ENCODE measurements at places on chromosomes 4 and X.

- DNase-seq: no peak
Observed at GRCh38 chr4:152651473-152652060, 28.2 kb downstream of the TMEM154 start.

DNA sequence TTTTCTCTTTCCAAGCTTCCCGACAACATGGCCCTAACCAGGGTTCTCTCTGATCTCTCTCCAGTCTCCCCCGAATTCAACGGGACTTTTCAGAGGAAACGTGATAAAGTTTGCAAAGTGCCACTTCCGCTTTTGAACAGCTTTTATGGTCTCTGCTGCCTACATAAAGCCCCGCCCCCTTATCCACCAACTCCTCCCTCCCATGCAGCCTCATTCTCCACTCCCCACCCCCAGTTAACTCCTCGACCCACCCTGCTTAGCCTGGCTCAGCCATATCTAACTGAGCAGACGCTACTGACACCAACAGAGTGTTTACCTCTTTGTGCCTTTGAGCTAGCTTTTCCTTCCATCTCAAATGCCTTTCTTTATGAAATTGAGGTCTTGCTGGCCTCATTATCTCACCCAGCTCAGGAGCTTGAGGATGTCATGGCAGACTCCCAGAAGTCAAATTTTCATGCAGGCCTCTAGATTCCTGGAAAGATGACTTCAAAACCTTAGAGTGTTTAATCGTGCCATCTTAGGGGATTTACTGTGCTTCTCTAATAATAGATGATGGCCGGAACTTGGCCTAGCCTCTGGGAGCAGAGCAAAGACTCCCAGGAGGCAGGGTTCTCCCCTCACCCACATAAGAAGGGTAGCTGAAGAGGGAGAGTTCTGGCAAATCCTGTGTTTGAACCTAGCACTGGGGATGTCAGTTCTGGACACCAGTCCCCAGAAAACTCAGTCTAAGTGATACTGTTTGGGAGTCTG lies 606.0 kb downstream of the BCOR start:
- no peak for DNase-seq

- DNase-seq: no peak
Observed at GRCh38 chrX:54116391-54116790, 66.7 kb downstream of the FAM120C start.

GRCh38 chr4:7060346-7061150 lies 7.3 kb downstream of the GRPEL1 start:
- DNase-seq: no peak

DNA sequence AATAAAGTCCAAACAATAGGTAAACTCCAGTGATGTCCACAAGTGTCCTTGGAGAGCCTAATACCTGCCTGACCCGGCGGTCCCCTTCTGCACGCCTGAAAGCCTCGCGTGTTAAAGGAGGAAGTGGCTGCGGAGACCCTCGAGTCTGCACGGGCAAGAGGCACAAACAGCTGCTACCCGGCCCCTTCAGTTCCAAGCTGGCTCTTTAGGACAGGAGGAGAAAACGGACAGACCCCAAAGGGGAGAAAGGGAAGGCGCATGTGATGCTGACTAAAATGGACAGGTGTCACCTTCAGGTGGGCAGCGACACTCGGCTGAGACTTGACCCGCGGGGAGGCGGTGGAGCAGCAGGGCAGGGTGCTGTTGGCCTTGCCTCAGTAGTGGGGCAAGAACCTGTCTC lies 102.7 kb upstream of the TENM3 start:
- DNase-seq: no peak

Measured in lung microvascular endothelial cell (primary cell).